ENCODE measurements at places on chromosomes 3 and 15.

DNA sequence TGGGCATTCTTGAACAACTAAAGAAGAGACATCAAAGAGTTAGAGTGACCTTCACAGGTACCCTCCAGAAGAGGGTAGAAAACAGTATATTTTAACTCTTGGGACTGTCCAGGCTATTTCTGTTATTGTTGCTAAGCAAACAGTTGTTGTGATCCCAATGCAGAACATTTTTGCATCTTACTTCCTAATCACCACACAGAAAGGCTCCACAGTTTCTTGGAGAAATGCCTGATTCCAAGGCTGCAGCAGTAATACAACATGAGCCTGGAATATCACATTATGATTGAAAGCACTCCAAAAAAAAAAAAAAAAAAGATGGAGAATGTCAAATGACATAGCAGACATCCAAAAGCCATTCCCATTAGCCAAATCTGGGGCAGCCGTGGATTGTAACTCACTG is 195.6 kb downstream of the CTNNB1 start:
- DNase-seq, result no peak

DNA sequence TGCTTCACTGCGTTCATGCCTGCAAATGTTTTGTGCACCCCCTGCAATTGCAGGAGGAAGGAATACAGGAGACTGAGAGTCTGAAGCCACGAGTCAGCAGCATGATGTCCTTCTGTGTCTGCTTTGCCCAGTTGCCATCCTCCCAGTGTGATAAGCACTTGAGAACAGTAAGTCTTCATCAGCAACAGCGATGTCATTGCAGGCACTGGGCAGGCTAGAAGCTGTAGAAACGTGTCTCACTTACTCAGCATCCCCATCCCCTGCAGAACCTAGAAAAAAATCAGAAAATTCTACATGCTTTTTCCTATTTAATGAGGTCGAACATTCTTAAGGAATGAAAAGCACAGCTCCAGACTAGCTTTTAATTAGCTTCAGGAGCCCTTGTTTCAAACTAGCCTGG is 156.5 kb upstream of the LPP start:
- DNase-seq, result no peak

- no peak for DNase-seq
These were observed at the start of gene SLC12A8 for GRCh38 chr3:125212509-125213363. Gene SLC12A8, minus strand, starts transcription at chr3:125212748. Its CDS starts 1,399 bp downstream, at chr3:125211349.

DNA sequence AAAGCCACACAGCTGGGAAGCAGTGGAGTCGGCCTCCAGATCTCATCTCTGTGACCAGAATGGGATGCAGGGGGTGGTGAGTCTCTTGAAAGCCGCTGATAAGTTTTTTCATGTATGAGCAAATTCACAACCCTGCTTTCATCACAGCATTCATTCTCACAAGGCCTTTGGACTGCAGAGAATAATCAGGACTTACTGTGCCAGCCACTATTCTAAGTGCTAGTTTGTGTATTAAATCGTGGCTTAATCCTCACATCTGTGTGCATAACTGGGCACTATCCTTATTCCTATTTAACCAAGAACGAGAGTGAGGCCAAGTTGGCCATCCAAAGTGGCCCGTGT is 64.2 kb upstream of the POLG start:
- no peak for DNase-seq

DNA sequence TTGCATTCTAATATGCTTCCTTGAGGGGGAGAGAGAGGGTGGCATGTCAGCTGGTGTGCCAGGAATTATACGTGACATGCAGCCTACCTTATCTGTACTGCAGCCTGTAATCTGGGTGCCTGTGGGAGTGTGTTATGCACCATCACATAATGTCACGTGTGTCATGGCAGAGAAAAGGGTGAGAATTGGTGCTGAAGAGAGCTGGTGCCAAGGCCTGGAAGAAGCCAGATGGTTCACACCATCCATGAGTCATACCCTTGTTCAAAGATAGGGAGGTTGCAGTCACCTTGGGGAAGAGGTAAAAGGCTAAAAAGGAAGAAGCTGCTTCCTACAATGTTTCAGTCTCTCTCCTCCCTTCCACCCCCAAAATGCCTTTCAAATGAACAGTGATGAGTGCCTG is 5.3 kb downstream of the BRPF1 start:
- no peak for DNase-seq

DNA sequence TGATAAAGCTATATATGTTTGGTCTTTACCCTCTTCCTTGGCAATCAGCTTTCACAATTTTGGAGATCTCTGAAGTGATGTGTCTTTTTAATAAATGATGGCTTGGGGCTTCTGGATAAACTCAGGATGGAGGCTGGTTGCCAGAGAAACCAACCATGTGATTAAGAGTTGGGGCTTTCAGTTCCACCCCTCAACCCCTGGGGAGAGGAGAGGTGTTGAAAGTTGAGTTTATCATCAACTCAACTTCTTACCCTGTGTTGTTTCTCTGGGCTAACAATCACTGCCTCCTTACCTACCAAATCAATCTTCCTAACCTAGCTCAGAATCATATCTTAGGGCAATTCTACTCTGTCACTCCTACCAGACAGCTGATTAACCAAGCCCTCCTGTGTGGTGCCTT is 735.8 kb downstream of the ZPLD1 start:
- no peak for DNase-seq
